ENCODE measurements at places on chromosomes 5 and 9.

DNA sequence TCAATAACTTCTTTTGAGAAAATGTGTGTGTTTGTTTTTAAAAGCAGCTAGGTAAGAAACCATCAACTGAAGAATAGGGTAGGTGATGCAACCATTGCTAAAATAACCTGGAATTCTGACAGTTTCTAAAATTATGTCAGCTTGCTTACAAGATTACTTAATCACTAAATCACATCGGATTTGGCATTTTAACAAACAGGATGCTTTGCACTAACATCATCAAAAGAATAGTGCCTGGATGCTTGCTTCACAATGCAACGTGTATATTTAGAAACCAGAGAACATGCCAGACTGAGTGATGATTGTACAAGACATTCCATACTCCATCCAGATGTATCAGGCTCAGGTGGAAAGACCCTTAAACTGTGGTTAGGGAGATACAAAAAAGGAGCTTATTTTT is 43.9 kb downstream of the PAM start:
- peak; percentile 48 for DNase-seq

DNA sequence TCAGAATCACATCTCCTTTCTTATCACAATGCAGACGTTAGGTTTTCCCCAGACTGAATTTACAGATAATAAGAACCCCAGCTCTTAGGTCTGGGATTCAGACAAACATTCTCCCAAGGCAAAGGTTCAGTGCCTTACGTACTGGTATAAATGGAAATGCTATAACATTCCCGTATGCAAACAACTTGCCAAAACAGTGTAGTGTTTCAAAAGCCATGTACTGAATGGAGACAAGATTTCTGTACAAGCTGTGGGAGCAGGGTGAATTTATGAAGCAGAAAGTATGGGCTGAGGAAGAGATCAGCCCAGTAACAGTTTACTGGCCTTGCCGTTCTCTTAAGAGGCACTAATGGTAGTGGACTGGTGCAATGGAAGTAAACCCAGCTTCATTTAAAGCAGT is 225.5 kb upstream of the ZNF462 start:
- DNase-seq, result no peak

GRCh38 chr5:68070591-68071281 is 144.8 kb upstream of the PIK3R1 start:
- DNase-seq, result no peak

DNA sequence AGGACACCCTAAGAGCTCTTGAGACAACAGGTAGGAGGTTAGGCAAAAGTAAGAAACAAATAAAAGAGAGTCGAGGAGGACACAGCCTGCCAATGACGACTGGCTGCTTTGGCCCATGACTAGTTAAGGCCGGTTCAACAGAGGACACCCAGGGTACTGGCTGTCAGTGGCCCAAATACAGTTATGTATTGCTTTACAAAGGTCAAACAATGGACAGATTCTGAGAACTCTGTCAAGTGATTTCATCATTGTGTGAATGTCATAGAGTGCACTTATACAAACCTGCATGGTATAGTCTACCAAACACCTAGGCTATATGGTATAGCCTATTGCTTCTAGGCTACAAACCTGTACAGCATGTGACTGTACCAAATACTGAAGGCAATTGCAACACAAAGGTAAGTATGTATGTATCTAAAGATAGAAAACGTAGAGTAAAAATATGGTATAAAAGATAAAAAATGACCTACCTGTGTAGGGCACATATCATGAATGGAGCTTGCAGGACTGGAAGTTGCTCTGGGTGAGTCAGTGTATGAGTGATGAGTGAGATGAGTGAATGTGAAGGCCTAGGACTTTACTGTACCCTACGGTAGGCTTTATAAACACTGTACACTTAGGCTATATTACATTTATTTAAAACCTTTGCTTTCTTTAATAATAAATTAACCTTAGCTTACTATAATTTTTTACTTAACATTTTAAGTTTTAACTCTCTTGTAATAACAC is 6.5 kb upstream of the FAM81B start:
- no peak for DNase-seq
